NCI-H345 (cell line): ENCODE measurements at places on chromosomes 7 and 10.

- DNase-seq: no peak
Observed at GRCh38 chr7:97269741-97270140, 152.2 kb downstream of the SDHAF3 start.

DNA sequence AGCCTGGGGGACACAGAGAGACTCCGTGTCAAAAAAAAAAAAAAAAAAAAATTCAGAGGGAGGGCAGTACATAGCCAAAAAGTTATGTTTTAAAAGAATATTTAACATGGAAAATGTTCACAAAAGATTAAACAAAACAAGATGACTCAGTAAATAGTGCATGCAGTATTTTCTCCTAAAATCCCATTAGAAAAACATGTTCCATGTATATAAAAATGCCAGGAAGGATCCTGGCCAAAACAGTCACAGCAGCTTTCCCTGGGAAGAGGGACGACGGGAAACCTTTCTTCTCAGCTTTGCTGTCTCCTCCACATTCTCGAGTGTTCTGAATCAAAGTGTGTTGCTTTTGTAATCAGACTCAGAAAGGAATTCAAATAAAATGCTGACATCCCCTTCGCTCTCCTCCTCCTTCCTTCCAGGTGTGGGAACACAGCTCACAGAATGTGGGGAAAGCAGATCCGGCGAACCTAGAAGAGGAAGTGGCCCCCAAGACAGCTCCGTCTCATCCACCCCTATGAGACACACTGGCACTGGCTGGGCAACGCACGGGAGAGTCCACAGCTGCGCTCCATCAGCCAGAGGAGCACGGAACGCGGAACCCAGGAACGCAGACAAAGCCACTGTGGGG lies 139.4 kb downstream of the MAD1L1 start:
- no peak for DNase-seq

- no peak for DNase-seq
Observed at GRCh38 chr10:1947464-1948003, 210.2 kb upstream of the ADARB2 start.

GRCh38 chr10:112442063-112442462 lies 4.7 kb downstream of the ZDHHC6 start:
- no peak for DNase-seq

GRCh38 chr7:43387932-43388331 lies 195.0 kb upstream of the STK17A start:
- DNase-seq: no peak

DNA sequence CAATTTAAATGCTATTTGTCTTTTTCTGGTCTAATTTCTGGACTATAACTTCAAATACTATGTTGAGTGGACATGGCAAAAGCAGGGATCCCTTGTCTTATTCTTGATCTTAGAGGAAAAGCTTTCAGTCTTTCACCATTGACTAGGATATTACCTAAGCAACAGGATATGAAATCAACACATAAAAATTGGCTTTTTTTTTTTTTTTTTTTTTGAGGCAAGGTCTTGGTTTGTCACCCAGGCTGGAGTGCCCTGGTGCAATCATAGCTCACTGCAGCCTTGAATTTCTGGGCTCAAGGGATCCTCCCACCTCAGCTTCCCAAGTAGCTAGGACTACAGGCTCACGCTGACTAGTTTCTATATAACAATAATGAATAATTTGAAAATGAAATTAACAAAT lies 90.8 kb downstream of the JMJD1C start:
- DNase-seq: no peak

GRCh38 chr7:80379034-80379982 lies 132.6 kb downstream of the GNAT3 start:
- no peak for DNase-seq

DNA sequence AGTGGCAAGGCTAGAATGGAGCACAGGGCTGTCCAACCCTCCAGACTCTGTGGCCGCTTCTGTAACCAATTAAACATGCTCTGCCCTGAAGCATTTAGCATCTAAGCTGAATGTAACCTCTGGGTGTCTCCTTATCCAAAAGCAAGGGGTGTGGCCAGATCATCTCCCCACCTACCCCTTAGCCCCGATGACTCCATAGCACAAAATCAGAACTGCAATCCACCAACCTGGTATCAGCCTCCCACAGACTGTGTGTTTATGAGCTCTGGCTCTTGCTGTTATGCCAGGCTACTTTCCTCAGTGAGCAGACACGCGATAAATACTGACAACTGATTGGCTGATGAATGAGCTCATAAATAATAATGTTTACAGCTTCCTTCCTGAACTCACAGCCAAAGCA lies 3.2 kb downstream of the FRMD4A start:
- no peak for DNase-seq

GRCh38 chr10:116848944-116849247 lies 403 bp upstream of the ENO4 start:
- no peak for DNase-seq

GRCh38 chr10:43857206-43857930 lies 208.7 kb upstream of the ZNF32 start:
- DNase-seq: no peak

DNA sequence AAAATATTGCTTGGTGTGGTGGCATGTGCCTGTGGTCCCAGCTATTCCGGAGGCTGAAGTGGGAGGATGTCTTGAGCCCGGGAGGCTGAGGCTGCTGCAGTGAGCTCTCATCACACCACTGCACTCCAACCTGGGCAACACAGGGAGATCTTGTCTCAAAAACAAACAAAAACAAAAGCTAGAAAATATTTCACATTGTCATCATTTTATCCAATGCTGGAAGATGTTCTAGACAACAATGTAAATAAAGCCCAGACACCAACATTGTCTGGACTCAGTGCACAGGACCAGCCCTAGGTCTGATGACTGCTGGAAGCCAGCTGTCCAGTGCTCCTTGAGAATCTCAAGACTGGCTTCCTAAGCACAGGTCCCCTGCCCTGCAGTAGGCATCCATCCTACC lies 13.5 kb downstream of the SEPHS1 start:
- no peak for DNase-seq

DNA sequence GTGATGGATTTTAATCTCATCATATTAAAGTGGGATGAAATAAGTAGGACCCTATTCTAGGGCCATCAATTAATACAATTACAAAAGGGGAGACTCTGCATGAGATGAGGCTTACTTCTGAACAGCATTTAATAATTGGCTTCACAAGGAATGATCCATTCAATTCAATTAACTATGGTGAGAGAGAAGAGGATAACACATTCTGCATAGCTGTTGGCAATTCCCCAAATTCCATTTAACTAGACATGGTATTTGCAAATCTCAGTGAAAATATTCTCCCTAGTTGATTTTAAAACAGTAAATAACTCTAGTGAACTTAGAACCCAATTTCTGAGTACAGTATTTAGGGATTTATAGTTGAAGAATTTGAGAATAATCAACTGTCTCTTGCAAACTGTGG lies 145.3 kb downstream of the NOC3L start:
- no peak for DNase-seq

DNA sequence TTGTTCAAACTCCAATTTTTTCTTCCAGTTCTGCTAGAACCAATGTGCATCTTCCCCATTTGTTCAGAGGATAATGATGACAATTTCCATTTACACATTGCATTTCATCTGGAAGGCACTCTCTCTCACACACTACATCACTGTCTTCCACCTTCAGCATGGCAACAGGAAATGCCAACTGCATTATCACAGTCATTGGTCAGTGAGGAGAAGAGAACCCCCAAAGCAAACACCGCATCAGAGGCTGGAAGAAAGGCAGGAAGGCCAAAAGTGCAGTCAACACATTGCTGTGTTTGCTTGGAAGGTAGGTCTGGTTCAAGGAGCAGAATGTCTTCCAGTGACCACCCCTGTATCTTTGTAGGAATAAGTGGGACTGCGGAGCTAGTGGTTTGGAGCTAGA lies 192.2 kb upstream of the RHOBTB1 start:
- no peak for DNase-seq

DNA sequence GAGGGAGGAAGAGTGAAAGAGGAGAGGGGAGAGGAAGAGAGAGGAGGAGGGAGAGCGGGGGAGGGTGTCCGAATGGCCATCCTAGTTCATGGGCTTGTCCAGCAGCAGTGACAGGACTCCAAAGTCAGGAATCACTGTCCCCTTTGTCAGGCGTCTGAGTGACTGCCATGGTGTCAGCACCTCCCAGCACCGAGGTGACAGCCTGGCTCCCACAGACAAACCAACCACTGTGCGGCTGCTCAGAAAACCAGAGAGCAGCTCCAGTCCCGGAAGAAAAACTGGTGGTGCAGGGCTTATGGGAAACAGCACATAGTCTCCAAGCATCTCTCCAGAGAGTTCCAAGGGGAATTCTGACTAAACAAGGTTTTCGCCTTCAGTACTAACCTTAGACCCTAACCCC lies 18.9 kb upstream of the FGFR2 start:
- no peak for DNase-seq

DNA sequence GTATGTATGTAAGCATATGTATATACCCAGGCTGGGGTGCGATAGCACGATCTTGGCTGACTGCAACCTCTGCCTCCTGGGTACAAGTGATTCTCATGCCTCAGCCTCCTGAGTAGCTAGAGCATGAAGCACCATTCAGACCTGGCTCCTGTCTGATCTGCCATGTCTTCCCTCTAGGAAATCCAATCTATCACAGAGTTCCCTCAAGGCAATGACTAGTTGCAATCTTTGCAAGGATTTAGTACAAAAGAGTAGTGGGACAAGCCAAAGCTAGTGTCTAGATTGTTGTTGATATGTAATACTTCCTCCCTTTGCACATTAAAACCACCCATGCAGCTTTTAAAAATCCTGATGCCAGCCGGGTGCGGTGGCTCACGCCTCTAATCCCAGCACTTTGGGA lies 60.5 kb upstream of the PRKAR2B start:
- no peak for DNase-seq

GRCh38 chr7:107538001-107538400 lies 25.7 kb downstream of the COG5 start:
- peak; percentile 90 for DNase-seq

GRCh38 chr7:131166066-131166465 lies 161.6 kb upstream of the MKLN1 start:
- DNase-seq: no peak

DNA sequence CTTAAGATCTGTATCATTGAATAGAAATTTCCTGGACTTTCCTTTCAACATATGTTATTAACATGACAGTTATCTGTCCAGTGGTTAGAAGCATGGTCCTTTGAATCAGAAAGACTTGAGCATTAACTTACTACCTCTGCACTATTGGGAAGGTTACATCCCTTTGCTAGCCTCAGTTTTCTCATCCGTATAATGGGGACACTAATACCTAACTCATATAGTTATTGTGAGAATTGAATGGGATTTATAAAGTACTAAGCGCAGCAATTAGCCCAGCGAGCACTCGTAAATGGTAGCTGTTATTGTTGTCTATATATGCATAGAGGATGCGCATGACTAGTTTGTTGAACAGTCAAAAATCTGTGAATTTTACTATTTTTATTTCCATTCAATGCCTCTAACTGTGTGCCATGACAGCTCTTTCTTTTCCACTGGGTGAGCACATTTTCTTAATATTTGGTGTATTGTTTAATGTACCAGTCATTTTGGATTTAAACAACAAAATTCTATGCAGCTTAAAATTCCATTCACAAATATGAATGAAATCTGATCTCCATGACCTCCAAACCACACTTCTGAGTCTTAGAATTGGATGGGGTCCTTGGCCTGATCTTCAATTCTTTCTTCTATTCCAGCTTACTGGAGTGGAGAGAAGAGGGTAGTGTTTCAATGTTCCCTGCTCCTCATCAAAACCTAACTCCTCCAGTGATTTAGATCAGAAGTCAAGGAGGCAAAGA lies 65.0 kb downstream of the CACNB2 start:
- no peak for DNase-seq

GRCh38 chr10:32002531-32002930 lies 53.7 kb downstream of the KIF5B start:
- DNase-seq: no peak

- DNase-seq: no peak
Observed at GRCh38 chr10:112835944-112836451, 114.0 kb upstream of the TCF7L2 start.

- no peak for DNase-seq
Observed at GRCh38 chr7:88357294-88357693, 50.6 kb upstream of the STEAP4 start.

GRCh38 chr7:156753229-156753560 lies 112.6 kb downstream of the RNF32 start:
- DNase-seq: no peak
